Amygdala (tissue), 56 donors: ENCODE measurements at places on chromosomes 12 and 14.

DNA sequence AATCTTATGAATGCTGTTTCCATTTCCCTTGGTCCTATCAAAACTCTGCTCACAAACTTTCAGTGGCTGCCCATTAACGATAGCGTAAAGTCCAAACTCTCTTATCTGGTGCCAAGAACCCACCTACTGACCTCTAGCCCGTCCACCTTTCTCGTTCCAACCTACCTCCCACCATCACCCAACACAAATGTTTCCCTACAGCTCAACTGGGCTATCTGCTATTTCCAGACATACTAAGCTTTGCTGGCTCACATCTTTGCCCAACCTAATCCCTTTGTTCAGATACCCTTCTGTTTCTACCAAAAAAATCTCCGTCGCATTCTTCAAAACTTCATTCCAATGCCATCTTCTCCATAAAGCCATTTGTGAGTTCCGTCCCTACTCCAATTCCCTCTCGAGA lies 7.6 kb upstream of the NOP2 start:
- no peak for DNase-seq

DNA sequence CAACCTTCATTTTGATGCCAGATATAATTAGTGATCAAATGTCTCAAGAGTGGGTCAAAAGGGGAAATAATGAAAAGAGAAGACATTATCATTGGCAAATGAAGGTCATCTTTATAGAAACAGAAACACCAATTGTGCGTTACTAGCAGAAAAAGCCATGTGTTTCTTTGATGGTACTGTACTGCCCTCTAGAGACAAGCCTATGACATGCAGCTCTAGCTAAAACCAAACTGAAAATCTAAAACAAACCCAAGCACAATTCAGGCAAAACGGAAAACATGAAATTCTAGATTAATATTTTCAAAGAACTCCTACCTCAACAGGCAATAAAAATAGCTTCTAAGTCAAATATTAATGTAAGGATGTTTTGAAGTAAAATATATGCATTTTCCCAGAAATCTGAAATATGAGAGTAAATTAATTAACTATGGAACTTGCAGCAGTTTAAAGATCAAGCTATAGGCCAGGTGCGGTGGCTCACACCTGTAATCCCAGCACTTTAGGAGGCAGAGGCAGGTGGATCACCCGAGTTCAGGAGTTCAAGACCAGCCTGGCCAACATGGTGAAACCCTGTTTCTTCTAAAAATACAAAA lies 115.4 kb downstream of the KLHL28 start:
- no peak for DNase-seq

GRCh38 chr12:56062996-56063395 lies 17.0 kb upstream of the ERBB3 start:
- DNase-seq, result no peak

DNA sequence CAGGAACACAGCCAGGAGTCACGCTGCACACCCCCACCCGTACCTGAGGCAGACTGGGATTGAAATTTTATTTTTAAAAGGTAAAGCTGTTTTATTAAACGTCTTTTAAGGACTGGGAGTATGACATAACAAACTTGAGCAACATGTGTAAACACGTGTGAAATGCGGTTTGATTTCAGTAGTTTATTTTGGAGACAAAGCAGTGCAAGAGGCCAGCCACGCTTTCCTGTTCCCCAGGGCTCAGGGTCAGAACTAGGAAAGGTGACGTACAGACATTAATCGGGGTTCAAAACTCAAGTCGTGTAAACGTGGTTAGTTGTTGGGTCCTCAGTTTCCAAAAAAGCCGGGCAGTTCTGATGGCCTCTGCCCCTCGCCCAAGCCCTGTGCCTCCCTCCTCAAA lies 16.7 kb downstream of the CHGA start:
- no peak for DNase-seq

- DNase-seq, result no peak
These were observed 47.7 kb upstream of the ATP2A2 start for GRCh38 chr12:110233212-110233903.

GRCh38 chr12:17793854-17794253 lies 296.1 kb downstream of the RERGL start:
- DNase-seq, result no peak

- DNase-seq, result no peak
These were observed 18.8 kb downstream of the NCKAP5L start for GRCh38 chr12:49809381-49809905.
